ENCODE measurements at places on chromosomes 7 and 10.

GRCh38 chr7:45898222-45898621, 9.9 kb downstream of the IGFBP1 start:
- no peak for DNase-seq

DNA sequence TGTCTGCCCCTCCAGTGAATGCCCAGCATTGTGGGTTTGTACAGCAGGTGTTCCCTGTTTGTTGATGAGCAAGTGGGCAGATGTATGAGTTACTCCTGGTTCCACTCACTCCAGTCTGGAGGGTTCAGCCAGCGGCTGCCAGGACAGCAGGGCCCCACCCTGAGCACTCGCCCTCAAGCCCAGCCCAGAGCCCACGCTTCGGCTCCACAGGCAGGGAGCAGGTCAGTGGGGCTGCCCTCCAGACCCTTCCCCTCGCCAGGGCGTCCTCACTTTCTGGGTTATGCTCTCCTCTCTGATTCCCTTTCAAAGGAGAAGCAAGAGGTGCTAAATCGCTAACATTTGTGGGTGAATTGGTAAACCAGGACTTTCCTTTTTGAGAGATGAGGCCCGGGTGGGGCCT, 4.8 kb upstream of the VIPR2 start:
- no peak for DNase-seq

DNA sequence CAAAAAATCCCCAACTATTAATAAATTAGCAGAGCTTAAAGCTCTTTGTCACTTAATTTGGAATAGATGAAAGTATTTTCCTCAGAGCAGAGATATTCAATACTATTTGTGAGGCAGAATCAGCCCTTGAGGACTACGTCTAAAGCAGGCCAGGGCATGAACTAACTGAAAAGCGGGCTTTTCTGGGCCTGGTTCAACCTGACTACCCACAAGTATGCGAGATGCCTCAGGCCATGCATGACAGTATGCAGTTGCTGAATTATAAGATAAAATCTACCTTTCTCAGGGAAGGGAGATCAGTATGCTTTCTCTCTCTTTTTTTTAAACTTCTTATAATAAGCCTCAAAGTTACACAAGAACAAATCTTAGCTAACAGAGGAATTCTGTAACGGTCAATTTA, 20.1 kb downstream of the TMEM168 start:
- DNase-seq, result no peak

- DNase-seq, result no peak
These were observed 410.4 kb upstream of the FOXK1 start for GRCh38 chr7:4271716-4272015.

DNA sequence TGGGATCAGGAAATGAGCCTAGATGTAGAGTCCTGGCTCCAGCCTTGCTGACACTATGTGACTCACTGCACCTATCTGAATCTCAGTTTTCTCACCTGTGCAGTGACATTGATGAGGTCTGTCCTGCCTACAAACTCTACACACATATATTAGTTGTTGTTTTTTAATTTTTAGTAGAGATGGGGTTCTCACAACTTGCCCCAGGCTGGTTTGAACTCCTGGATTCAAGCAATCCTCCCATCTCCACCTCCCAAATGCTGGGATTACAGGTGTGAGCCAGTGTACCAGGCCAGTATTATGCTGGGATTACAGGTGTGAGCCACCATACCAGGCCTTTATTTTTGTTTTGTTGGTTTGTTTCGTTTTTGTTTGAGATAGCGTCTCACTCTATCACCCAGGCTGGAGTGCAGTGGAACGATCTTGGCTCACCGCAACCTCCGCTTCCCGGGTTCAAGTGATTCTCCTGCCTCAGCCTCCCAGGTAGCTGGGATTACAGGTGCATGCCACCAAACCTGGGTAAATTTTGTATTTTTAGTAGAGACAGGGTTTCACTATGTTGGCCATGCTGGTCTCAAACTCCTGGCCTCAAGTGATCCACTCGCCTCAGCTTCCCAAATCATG, 11.8 kb upstream of the DDIT4 start:
- no peak for DNase-seq

- no peak for DNase-seq
These were observed 395.1 kb downstream of the GRID1 start for GRCh38 chr10:85971494-85971893.

GRCh38 chr7:143360788-143361551, 1.5 kb downstream of the FAM131B start:
- no peak for DNase-seq

DNA sequence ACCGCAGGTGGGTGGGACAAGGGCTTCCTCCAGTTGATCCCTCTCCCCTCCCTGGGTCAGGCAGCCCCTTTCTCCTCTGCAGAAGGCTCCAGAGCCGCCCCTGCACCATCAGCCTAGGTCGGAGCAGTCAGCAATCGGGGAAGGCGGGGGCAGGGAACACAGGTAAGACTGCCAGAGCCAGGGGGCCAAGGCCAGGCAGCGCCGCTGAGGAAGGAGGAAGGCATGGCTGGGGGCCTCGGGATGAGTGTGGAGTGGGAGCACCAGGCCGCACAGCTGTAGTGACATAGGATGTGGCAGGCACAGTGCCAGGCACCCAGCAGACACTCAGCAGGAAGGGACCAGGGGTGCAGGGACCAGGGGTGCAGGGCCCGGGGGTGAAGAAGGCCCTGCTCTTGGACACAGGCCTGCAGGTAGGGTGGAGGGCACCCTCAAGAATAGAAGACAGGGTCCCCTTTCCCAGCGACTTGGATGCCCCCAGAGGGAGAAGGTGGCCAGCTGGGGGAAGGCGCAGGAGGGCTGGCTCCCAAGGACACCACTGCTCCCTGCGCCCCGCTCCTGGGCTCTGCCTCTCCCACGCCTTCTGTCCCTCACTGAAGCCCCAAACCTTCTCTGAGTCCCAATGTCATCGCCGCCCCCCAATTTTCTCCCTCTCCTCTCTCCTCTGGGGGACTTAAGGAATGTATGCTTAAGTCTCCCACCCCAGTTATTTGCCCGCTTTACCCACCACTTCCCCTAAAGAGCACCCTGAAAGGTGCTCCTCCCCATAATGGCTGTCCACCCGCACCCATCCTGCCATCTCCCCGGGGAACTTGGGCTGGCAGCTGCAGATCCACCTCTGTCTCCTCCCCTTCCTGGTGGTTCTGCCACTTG, 38.5 kb downstream of the CAMK2B start:
- no peak for DNase-seq

DNA sequence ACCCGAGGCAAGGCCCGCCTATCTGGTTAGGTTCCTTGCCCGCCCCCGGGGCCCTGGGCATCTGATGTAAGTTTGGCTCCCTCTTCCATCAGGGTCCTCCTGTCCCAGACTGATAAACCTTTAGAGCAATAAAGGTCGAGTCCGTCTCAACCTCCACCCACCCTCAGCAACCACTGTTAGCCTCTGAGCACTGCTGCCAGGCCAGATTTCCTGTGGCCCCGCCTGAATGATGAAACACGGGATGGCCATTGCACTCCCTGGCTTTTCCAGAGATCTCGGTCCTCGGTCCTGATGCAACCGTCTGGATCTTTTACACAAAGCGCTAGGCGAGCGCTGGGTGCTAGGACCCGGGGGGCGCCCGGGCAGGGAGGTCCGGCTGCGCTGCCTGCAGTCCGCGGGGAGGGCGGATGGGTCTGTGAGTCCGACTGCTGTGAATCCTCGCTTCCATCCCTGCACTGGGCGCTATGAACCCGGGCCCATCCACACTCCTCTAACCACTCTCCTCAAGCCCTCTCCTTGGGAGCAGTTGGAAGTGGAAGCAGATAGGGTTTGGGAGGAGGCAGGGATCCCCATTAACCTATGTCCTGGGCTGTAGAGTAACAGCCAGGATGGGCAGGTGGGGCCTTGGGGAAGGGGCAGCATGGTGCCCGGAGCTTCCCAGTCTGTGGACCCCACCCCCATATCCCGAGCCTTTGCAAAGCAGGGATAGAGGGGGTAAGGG, 875 bp upstream of the DDIT4 start:
- DNase-seq, result no peak

DNA sequence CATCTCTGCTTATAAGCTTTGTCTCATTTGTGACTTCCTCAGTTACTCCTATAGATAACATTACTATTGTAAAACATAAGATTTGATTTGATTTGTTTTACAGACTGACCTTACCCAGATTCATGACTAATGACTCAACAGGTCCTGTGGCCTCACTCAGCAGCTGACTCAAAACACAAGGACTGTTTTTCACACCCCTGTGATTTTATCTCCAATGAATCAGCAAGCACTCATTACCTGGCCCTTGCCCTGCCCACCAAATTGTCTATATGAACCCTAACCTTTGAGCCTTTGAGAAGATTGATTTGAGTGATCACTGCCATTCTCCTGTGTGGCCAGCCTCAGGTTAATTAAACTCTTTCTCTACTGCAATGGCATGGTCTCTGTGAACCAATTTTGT, 1064.6 kb upstream of the LRRTM3 start:
- no peak for DNase-seq

- DNase-seq, result no peak
These were observed 172.3 kb downstream of the AUTS2 start for GRCh38 chr7:69770613-69771012.

DNA sequence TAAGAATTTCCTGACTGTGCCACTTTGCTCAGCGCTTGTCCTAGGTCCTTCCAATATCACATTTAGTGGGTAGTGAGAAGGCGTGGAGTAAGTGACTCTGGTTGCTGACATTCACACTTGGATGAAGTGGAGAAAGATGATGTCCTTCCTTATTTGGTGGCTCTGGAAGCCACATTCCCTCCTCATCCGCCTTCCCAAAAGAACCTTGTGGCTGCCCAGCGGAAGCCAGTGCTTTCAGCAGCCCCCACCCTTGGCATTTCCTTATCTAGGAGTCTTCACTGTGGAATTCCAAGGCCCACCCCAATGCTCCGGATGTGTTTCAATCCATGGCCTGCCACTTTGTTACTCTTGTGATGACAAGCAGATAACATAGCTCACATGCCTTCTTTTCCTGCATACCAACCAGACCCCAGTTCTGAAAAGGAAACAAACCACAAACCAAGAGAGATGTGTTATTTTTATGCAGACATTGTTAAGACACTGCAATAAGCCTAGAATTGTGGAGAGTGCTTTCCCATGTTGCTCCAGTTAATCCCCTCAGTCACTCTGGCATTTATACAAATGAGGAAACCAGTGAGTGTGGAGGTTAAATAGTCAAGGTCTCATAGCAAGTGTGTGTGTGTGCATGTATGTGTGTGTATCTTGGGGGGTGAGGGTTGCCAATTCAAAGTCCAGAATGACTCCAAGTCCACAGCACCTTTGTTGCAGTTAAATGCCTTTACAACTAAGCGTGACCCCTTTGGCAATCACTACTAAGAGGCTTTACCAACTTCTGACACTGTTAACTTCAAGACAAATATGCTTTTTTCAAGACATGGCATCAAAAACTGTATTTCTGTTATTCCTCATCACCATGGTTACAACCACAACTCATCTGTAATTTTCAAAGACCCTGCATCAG, 10.3 kb upstream of the ANKRD1 start:
- no peak for DNase-seq

DNA sequence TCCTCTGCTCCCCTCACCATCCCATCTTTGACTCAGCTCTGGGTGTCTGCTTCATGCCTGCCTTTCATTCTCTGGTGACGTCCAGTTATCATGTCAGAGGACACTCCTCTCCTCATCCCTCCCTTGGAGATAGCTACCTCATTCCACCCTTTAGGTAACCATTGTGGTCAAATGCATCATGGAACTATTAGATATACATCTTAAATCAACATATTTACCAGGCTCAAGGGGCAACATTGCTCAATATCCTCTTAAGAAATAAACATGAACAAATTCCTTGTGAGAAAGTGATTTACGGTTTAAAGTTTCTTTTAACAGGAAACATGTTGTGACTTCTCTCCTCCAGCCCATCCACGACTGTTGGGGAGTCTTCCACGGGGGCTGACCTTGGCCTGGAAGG, 511.6 kb upstream of the IGFBP3 start:
- no peak for DNase-seq

- DNase-seq, result no peak
These were observed 59.2 kb downstream of the HK1 start for GRCh38 chr10:69337296-69338132.

GRCh38 chr10:88831709-88832108, 19.9 kb downstream of the ANKRD22 start:
- DNase-seq, result no peak

GRCh38 chr10:178208-178607, 43.0 kb downstream of the ZMYND11 start:
- no peak for DNase-seq

DNA sequence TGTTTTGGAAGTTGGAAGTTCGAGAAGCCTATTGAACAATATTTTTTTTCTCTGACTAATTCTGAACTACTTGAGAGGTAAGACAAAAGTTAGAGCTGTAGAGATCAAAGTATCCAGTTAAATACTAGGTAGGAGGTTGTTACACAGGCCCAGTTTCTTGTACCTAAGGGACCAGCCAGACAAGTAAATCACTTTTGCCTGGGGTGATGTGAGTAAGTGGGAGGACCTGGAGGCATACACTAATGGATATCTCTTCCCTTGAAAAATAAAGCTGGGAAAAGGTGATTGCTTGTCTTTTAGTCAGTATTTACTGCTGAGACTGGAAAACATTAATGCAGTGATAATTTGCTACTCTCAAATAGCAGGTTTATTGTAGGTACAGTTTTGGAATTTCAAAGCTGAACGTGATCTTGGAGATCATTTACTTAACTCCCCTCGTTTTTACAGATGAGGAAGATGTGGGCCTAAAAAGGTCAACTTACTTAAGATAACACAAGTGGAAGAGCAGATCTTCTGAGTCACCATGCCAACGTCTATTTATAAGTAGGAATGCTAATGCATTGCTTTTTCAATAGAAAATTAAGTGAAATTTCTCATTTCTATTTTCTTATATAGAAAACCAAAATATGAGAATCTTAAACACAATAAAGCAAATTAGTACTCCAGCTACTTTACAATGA, 181.3 kb downstream of the PPP1R9A start:
- no peak for DNase-seq

DNA sequence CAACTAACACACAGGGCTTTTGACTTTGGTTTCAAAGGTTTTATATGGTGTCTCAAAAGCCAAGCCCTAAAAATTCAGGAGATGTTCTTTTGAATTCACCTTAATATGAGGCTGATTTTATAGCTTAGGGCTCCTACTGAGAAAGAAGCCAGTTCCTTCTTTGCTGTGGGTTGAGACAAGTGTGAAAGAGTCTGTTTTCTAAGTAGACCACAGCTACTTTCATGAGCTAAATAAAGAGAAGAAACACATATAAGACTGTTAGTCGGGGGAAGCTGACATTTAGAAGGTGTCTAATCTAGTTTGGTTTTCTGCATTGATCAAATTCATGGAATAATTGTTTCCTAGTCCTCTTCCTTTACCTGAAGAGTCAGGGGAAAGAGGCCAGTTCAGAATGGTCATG, 332.1 kb upstream of the CELF2 start:
- no peak for DNase-seq

DNA sequence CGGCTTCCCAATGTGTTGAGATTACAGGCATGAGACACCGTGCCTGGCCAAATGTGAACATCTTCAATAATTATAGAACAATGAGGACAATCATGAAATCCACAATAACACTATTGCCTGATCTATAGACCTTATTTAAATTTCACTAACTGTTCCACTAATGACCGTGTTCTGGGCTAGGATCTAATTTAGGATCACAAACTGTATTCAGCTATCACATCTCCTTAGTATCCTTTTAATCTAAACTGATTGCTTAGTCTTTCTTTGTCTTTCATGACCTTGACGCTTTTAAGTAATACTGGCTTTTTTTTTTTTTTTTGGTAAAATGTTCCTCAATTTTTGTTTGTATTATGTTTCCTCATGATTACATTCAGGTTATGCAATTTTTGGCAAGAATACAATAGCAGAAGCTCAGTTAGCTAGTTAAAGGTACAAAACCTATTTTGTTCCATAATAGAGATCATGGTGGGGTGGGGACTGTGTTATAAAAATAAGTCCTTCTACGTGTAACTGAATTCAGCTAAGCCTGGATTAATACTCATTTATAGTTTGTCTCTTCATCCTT, 158.4 kb downstream of the AOAH start:
- no peak for DNase-seq
